Jurkat, Clone E6-1 (cell line): ENCODE measurements at places on chromosomes 7 and 10.
A peak's percentile ranks its signal among the peaks of the same experiment; 100 is the strongest.

DNA sequence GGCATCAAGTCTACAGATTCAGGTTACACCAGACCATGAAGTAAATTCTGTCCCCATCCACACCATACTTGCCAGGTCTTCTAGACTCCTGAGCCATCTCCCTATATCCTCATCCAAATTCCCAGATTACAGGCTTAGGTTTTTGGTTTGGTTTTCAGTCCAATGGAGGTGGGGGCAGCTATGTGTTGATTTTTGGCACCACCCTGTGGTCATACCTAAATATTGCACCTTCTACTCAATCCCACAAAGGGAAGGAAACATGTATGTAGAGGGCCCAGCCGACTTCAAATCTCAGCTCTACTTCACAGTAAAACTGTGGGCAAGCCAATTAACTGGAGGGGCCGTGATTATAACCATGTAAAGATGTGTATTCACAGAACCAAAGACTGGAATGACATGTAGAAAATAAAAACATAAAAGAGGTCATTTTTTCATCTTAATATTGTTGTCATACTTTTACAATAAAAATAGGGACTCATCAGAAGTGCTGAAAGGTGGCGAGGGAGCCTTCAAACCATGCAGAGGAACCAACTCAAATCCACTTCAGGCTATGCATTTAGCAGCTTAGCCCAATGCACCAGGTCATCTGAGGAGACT is 19.8 kb downstream of the ERCC6 start:
- peak; percentile 45 for DNase-seq

DNA sequence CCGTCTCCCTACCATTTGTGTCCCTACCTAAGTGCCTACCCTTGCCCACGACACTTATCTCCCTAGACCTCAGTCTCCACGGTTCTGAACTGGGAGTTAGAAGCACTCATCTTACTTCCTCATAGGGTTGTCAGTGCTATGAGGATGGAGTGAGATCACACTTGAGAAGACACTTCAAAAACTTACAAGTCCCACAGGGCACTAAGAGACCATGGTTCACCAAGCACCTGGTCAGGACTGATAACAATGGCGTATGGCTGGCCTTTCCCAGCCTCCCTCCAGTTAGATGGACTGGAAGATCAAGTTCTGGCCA is 43.2 kb downstream of the KCNMA1 start:
- no peak for DNase-seq

DNA sequence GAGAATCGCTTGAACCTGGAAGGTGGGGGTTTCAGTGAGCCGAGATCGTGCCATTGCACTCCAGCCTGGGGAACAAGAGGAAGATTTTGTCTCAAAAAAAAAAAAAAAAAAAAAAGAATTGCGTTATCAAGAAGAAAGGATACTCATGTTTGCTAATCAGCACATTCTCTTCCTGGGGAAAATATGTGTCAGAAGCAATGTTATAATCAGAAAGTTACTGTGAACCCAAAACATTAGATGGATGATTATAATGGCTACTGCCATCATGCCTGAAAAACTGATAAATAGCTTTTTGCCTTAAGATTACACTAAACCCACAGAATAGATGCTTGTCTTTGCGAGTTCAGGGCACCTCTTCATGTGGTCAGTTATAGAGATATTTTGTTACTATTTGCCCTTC is 24.3 kb upstream of the GNAI1 start:
- DNase-seq = no peak

- no peak for DNase-seq
These were observed 387 bp downstream of the EPHA1 start for GRCh38 chr7:143408252-143408685.

GRCh38 chr10:13376297-13376696 is 28.2 kb upstream of the SEPHS1 start:
- DNase-seq = no peak

DNA sequence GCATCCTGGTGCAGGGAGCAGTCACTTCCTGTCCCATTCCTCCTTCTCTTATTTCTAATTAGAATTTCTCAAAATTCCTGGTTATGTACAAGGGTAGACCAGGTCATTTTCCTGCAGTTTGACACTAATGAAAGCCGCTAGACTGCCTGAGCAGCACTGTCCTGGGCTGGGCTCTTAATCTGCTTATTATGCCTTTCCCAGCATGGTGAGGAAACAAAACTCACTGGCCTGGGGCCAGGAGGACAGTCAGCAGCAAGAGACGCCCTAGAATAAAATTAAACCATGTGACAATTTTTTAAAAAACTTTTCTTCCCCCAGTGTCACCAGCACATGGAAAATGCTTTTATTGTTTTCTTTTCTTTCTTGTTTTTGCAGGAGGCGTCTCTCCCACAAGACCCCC is 647.5 kb downstream of the TYW1 start:
- no peak for DNase-seq

- no peak for DNase-seq
These were observed 49.7 kb upstream of the GLCCI1 start for GRCh38 chr7:7918736-7919448.

GRCh38 chr7:25288556-25289307 is 60.4 kb upstream of the NPVF start:
- no peak for DNase-seq

GRCh38 chr10:31025142-31025541 is 6.5 kb downstream of the ZNF438 start:
- no peak for DNase-seq

DNA sequence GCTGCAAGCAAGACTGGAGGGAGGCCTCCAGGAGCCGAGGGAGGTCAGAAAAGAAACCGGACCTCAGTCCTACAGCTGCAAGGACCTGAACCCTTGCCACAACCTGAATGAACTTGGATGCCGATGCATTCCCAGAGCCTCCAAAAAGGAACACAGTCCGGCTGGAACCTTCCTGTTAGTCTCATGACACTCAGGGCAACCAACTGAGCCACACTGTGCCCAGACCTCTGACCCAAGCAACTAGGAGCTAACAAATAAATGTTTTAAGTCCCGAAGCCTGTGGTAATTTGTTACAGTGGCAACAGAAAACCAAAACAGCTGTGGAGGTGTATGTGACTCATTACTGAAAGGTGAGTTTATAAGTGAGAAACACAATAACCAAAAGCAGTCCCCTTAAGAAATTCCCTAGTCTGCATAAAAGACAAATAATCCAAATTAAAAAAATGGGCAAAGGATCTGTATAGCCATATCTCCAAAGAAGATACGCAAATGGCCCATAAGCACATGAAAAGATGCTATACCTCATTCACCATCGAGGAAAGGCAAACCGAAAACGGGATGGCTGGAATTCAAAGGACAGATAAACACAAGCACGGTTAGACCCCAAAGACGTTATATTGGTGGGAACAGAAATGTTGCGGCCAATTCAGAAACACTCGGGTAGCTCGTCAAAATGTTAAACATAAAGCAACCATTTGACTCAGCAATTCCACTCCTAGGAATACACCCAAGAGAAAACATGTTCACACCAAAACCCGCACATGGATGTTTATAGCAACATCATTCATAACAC is 24.8 kb downstream of the GNA12 start:
- no peak for DNase-seq

DNA sequence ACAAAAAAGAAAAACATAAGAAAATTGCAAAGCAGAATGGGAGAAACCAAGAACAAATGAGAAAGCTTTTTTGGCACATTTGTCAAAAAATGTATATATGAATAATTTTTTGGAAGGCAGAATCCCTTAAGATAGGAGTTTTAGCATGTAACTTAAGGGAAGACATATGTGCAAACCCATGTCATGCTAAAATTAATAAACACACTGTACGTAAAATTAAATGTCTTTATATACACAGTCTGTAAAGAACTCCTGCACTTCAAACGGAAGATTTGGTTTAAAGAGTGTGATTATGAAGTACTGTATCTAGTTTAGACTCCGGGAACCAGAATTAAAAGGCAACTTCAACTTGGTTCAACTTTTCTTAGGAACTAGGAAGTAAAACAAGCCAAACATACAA is 369.9 kb upstream of the TEX47 start:
- no peak for DNase-seq

DNA sequence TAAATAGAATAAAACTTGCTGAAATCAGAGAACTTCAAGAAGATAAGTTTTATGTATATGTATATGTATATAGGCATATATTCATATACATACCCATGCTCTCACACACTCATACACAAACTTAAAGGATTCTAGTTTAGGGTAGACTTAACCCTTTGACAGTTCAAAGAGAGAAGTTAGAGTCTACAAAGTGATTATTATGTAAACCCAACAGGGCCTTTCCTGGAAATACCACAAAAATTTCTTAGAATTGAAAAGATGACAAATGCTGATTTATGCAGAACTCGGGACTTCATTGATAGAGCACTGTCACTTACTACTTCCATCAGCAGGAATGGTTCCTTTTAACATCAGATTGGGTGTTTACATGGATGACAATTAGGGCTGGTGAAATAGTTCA is 763.5 kb downstream of the AUTS2 start:
- no peak for DNase-seq

GRCh38 chr7:40598915-40599314 is 464.1 kb downstream of the SUGCT start:
- DNase-seq = peak; percentile 58

- no peak for DNase-seq
These were observed 147.3 kb downstream of the NRCAM start for GRCh38 chr7:108308903-108309302.

DNA sequence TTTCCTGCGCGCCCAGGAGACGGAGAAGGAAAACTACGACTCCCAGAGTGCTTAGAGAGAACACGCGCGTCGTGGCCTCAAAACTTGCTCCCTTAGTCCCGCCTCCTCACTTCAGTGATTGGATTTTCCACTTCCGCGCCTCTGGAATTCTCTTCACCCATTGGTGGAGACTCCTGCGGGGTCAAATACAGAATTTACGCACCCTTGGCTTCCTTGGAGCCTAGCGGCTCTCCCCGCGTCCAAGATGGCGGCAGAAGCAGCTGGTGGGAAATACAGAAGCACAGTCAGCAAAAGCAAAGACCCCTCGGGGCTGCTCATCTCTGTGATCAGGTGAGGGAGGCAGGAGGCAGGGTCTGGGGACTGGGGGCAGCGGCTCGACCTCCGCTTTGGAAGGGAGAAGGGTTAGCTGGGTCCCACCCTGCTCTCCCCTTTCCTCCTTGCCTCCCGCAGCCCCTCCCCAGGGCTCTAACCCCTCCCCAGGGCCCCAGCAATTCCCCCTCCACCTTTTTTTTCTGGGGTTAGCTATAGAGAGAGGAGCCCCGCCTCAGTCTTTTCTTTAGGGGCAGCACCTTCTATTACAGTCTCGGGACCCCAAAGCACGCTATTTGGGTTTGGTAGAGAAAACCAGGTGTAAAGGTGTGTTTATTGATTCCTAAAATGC is at the start of gene EXOC4:
TSS of gene EXOC4 (plus strand) at position 221 of the 661 bp plus-strand sequence.
- DNase-seq = peak; percentile 98

GRCh38 chr7:115680921-115681320 is 349.6 kb downstream of the TFEC start:
- DNase-seq = no peak

DNA sequence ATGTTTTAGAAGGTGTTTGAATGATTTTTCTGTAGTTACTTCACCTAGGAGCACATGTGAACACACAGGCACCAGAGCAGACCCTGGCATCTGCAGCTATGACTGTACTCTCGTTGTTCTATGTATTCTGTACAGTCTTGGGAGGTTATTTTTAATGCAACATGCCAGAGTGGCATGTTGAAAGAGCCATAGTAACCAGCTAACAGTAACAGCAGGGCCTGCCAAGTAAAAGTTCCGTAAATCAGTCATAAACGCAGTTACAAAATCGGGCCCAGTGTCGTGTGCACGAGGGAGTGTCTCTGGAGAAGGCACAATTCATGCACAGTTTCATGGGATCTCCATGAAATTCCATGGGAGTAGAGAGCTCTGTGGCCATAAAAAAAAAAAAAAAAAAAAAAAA is 108.3 kb upstream of the CDK6 start:
- DNase-seq = no peak

DNA sequence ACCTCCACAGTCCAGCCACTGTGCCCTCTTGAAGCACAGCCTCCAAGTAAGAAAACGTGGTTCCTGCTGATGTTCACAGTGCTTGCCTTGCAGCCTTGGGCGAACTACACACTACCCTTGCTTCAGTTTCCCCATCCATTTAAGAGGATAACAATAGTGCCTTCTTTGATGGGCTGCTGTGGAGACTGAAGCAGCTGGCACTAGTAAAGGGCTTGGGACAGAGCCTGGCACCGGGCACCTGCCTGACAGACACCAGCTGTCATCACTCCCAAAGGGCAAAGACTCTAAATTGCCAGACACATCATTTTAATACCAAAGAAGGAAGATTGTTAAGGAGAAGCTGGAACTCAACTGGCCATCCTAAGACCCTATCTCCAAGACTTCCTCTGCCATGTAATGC is 3.1 kb upstream of the C10orf90 start:
- DNase-seq = no peak

DNA sequence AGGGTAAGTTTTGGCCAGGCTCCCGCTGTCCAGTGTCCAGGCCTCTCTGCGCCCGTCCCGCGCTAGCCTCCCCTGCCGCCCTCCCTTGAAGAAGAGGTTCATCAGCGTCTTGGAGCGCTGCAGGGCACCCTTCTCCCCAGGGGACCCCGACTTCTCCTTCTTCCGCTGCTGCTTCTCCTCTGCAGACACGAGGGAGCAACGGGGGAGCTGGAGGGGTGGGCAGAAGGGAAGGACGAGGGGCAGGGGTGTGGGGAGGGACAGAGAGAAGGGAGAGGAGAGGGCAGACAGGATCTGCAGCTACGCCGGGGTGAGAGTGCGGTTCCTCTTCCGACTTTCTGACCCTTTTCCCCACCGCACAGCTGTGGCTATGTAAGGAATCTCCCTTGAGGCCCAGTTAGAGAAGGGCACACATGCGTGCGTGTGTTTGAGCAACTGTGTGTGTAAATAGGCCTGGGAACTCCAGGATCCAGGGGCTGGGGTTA is 12.8 kb downstream of the PDZD7 start:
- no peak for DNase-seq

DNA sequence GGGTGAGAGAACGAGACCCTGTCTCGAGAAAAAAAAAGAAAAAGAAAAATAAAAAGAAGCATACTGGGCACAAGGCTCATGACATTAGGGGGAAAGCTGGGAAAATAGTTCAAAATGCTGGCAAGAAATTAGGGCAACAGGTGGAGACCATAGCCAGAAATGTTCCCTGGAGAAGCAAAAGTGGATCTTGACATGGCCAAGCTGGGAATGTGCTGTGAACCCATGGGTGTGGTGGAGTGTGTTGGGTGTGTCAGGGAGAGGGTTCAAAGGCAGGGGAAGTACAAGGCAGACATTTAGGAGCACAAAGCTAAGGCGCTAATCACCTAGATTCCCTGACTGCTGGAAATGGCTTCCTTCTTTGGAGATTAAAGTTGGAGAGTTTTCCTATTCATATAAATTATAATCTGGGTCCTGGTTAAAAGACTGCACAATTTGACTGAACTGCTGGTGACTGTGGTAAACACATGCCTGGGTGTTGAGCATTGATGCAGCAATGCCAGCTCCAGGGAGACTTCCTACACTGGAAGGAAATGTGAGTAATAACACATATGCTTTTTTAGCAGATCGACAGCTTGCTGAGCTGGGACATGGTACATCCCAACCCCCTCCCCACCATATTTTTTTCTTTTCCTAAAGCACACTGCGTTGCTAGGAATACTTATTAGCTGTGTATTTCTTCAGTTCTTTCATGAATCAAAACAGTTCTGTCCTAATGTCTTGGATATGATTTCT is 70.1 kb upstream of the ARHGAP21 start:
- DNase-seq = no peak

- peak; percentile 32 for DNase-seq
These were observed 3.5 kb downstream of the NRCAM start for GRCh38 chr7:108452707-108453106.
